ENCODE measurements at places on chromosomes 6 and 20. TPM values are rescaled to one million over a fixed set of nuclear protein-coding genes. Genes with fewer than 3 reads are reported as not detected.

DSTN gene
- total RNA-seq = 627 TPM

SIGLEC1 gene
- total RNA-seq = not detected

GRIK2 gene
- total RNA-seq = 0.72 TPM

MCHR2 gene
- not detected for total RNA-seq

DEFB124 gene
- total RNA-seq = not detected

FBXO9 gene
- total RNA-seq = 45.1 TPM

SCRT2 gene
- total RNA-seq = not detected

EEF1A2 gene
- total RNA-seq = not detected

SRSF12 gene
- total RNA-seq = under 0.01 TPM

RBPJL gene
- total RNA-seq = not detected

MROH8 gene
- 1.8 TPM for total RNA-seq

CCDC170 gene
- total RNA-seq = 1.8 TPM

ARMH2 gene
- not detected for total RNA-seq
